ENCODE measurements at places on chromosomes 12 and 14.
A peak's percentile ranks its signal among the peaks of the same experiment; 100 is the strongest.

GRCh38 chr14:31263485-31264133, 56.0 kb upstream of the HECTD1 start:
- no peak for DNase-seq

DNA sequence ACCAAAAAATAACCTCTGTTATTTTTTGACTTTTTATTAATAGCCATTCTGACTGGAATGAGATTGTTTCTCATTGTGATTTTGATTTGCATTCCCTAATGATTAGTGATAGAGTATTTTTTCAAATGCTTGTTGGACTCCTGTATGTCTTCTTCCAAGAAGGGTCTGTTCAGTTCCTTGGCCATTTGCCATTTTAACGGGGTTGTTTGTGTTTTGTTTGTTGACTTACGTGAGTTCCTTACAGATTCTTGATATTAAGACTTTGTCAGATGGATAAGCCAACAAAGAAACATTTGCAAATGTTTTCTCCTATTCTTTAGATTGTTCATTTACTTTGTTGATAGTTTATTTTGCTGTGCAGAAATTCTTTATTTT, 651.6 kb upstream of the LRFN5 start:
- peak; percentile 49 for DNase-seq

- no peak for DNase-seq
Measured at GRCh38 chr12:91406920-91407341, 224.3 kb upstream of the DCN start.

GRCh38 chr12:66047411-66048021, 83.0 kb downstream of the LLPH start:
- no peak for DNase-seq

GRCh38 chr12:42977451-42978230, 388.1 kb upstream of the PRICKLE1 start:
- no peak for DNase-seq

DNA sequence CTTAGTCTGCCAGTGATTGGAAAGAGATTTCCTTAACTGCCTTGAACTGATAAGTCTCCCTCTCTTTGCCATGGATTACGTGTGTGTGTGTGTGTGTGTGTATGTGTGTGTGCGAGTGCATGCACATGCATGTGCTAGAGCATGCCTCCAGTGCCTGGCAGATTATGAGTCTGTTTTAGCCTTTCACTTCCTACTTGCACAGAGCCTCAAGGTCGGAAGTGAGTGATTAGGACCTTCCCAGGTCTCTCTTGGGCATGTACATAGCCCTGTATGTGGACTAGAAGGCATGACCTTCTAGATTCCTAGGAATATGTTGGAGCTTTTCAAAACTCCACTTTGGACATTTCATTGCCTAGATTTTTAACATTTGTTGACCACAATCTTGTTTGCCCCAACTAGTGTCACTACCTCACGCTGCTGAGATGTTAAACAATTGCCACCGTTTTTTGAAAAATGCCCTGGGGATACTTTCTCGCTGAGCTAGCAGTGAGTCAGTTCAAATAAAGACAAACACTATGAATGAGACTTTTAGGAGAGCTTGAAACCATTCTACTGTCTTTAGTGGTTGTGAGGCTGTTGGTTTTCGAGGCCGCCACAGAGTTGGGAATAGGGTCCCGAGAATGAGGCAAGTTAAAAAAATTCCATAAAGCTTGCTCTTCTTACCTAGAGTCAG, 28.2 kb downstream of the KIAA0586 start:
- DNase-seq: no peak

GRCh38 chr12:1706632-1706980, 15.7 kb downstream of the ADIPOR2 start:
- no peak for DNase-seq

- DNase-seq: no peak
Measured at GRCh38 chr12:28104903-28105864, 85.1 kb upstream of the CCDC91 start.

GRCh38 chr12:3589745-3590144, 98.7 kb downstream of the PRMT8 start:
- DNase-seq: no peak

DNA sequence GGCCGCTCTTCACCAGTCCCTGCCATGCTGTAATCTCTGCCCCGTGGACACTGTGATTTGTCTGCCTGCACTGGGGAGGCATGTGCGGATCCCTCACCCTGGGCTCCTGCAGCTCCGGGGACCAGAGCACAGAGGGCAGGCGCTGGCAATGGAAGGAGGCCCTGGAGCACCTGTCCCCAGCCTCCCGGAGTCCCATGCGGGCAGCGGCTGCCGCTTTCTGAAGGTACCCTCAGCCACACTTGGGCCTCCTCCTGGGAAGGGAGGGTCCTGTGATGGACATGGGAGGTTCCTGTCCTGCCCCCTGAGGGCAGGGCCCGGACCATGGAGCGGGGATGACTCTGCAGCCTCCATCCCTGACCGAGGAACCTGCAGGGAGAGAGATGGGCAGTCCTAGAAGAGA, 297.4 kb upstream of the SFSWAP start:
- no peak for DNase-seq

DNA sequence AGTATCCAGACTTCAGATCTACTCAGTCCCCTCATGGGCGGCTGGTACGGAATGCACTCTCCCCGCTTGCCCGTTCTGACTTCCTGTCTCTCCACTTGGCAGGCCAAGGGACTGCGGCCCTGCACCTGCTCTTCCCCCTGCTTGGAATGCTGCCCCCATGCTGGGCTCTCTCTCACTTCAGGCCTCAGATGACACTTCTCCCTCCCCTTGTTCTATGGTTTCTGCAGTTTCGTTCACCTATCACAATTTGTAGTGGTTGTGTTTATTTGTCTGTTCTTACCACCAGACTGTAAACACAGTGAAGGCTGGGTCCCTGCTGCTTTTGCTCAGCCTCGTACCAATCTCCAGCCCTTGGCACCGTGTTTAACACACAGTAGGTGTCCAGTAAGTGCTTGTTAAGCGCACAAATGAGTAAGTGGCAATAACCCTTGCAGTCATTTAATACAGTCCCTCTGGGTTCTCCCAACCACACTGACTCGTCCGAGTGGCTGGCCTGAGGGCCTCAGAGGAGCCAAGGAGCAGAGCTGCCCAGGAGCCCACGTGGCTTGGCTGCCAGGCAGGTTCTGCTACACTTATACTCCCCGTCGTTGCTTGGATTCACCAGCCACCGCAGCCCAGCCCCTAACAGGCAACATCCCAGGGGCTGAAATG, 11.8 kb downstream of the SLC6A12 start:
- DNase-seq: no peak

DNA sequence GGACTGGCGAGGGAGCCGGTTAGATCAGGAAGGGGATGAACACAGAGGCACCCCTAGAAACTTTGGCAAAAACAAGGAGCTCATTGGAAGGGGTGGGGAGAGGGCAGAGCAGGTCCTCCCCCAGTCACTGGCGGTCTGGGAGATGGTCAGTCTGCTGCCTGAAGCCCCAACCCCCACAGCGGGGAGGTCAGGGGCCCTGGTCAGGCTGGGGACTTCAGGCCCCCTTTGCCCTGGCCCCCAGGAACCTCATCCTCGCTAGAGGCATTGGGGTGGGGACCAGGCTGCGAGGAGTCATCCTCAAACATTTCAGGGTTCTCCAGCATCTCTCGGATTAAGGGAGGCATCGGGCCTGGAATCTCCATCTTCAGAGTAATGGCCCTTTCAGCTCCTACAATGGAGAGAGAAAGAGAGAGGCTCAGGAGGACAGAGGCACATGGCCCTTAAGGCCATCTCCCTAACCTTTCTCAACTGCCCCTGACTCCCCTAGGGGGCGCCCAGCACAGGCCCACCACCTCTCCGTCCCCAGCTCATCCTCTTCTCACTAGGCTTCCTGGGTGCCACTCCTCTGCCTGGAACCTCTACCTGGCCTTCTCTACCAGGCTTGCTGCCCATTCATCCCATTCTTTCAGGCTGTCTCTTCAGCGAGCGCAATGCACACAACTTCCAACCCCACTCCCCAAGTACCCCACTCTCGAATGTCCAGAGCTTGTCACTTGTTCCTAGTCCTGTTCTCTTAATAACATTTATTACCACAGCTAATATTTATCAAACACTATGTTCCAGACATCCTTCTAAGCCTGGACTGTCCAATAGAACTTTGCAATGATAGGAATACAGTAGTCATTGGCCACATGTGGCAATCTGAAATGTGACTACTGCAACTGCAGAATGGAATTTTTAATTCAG, 4.7 kb upstream of the ITGB7 start:
- DNase-seq: peak; percentile 62

DNA sequence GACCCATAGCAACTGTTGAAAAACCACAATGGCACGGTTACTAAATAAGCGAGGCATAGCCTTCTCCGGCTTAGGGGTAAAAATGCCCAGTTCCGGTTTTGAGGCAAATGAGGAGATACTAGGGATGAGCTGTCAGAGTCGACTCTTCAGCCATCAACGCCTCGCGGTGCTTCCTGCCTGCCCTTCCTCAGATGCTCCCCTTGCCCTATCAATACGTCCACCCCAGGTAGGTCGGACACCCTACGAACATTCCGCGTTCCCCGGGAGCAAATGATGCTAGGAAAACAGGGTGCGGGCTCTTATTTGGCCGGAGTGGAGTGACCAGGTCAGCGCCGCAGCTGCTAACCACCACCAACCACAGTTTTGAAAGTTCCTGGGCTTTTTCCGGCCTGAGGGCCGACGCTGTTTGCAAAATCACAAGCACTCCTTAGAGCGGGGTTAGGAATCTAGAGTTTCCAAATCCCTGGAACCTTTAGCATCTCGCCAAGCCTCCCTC, 1.2 kb downstream of the SRSF9 start:
- DNase-seq: peak; percentile 22

DNA sequence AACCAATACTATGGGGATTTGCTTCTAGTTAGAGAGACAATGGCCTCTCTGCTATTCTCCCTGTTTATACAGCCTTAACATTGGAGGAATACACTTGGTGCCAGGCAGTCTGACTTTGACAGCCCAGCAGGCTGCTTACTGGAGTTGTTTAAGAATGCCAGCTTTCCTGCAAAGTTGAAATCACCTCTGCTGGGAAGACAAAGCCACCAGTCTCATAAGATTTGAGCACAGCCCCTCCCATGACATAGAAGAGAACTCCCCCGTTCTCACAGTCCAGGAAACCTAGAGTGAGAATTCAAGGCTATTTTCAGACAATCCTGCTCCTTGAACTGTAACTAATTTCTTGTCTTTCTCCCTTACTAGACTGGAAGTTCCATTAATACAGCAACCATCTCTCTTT, 21.1 kb upstream of the CATSPERB start:
- DNase-seq: no peak

DNA sequence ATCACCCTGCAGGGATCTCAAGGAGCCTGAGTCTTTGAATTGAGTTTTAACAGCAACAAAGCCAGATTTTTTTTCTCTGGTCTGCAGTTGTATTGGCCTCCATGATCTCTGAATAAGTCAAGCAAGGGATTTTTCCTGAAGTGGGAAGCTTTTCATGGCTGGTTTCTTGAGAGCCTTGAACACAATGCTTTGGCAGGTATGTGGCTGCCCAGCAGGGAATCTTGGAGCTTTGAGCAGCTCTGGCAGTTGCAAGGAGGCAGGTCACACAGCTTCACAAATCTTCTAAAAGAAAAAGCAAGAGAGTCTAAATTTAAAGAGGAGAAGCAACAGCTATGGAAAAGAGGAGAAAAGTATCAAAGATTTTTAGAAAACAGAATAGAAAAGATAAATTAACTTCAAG, 60.1 kb downstream of the RPS29 start:
- no peak for DNase-seq

DNA sequence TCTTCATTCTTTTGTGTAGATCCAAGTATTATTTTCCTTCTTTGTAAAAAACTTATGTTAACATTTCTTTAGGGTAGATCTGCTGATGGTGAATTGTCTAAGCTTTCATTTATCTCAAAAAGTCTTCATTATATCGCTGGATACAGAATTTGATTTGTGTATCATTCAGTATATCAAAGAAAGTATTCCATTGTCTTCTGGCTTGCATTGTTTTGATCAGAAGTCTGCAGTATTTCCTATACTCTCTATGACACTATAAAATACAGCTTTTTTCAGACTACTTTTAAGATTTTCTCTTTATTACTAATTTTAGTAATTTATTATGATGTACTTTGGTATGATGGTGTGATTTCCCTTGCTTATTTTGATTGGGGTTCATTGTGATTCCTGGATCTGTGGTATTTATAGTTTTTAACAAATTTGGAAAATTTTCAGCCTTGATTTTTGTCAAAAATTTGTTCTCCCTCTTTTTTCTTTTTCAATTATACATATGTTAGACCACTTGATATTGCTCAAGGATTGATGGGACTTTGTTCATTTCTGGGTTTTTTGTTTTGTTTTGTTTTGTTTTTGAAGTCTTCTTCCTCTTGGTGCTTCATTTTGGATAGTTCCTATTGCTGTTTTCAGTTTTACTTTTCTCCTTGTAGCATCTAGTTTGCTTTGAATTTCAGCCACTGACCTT, 176.5 kb downstream of the ZFP36L1 start:
- no peak for DNase-seq

DNA sequence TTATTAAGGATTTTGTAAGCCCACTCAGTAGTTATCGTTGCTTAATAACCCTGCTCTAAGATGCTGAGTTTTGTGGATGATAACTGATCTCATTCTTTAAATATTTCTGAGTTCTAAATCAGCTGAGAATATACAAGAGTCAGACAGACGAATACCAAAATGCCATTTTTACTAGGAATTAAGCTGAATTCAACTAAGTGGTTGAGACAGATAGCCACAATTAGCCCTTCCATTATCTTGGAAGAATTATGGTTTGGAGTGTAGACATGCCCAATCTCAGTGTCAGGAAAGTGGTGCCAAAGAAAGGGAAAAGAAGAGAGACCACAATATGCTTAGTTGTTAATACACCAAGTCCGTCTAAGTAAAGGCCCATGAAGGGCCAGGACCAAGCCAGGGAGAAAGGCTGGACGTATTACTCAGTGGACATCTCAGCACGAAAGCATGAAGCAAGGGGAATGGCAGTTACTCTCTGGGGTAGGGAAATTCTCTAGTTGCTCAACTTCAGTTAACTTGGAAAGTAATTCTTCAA, 58.6 kb downstream of the KCNA5 start:
- DNase-seq: no peak

GRCh38 chr12:127516467-127516866, 750.5 kb upstream of the TMEM132C start:
- DNase-seq: no peak

GRCh38 chr12:24075650-24076049, 126.2 kb upstream of the SOX5 start:
- no peak for DNase-seq

DNA sequence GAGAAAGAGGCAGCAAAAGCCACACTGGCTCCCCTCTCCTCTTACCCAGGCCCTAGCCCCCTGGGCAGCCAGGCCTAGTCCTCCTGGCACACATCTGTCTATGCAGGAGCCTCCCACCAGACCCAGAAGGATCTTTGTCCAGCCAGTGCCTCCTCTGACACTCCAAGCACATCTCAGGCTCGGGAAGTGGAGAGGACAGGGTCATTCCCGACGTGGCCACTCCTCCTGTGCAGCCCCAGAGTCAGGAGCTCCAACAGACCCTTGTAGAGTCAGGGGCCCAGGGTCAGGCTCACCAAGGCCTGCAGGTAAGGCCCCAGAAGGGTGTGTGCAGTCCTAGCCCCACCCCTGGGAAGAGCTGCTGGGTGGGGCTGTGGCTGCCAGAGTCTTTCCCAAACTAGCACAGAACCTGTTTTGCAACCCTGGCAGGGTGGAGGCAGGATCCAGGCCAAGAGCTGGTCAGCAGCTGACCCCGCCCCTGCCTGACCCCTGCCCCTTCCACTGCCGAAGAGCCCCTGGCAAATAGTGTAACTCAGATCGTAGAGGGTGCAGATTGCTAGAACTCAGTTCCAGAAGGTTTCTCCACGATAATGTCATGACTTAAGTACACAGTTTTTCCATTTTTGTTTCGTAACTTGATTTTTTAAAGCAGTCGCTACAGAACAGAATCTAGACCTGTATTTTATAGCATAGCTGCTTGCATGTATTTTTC, 26.6 kb upstream of the PNMA1 start:
- no peak for DNase-seq

All from SK-N-DZ (cell line).